ENCODE measurements at places on chromosomes 11 and 22.

- peak; percentile 17 for DNase-seq
These were observed 51.5 kb upstream of the GAL start for GRCh38 chr11:68632802-68633201.

- DNase-seq = no peak
These were observed 106.9 kb upstream of the SORL1-AS1 start for GRCh38 chr11:121559606-121560200.

GRCh38 chr11:102791271-102792036 lies 6.5 kb downstream of the MMP1 start:
- DNase-seq = no peak

DNA sequence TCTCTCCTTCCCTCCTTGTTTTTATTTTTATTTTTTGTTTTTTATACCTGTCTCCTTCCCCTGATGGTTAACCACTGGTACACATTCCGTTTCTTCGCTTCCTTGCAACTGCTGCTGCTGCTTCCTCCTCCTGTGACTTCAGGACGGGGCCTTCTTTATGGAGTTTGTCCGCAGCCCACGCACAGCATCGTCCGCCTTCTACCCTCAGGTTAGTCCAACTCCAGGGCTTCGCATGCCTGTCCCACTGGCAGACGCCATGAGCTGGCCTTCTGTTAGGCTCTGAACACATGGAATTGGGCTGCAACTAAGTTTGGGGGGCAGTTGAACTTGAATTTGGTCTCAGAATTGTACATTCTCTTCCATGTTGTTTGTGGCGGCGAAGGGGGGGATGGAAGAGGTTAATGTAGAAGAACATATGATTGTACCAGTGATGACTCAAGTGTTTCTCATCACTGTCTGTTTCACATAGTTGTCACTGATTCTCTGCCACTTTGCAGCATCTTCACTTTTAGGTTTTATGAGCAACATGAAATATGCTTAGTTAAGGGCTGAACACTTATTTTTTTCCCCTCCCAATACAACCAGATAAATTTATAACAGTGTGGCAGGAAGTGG lies 83.0 kb upstream of the YWHAH start:
- no peak for DNase-seq

DNA sequence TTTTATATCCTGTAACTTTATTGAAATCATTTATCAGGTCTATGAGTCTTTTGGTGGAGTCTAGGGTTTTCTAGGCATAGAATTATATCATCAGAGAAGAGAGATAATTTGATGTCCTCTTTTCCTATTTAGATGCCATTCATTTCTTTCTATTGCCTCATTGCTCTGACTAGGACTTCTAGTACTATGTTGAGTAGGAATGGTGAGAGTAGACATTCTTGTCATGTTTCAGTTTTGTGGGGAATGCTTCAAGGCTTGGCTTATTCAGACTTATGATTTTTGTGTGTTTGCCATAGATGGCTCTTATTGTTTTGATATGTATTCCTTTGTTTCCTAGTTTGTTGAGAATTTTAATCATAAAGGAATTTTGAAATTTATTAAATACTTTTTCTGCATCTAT lies 1078.3 kb downstream of the FAM181B start:
- no peak for DNase-seq

DNA sequence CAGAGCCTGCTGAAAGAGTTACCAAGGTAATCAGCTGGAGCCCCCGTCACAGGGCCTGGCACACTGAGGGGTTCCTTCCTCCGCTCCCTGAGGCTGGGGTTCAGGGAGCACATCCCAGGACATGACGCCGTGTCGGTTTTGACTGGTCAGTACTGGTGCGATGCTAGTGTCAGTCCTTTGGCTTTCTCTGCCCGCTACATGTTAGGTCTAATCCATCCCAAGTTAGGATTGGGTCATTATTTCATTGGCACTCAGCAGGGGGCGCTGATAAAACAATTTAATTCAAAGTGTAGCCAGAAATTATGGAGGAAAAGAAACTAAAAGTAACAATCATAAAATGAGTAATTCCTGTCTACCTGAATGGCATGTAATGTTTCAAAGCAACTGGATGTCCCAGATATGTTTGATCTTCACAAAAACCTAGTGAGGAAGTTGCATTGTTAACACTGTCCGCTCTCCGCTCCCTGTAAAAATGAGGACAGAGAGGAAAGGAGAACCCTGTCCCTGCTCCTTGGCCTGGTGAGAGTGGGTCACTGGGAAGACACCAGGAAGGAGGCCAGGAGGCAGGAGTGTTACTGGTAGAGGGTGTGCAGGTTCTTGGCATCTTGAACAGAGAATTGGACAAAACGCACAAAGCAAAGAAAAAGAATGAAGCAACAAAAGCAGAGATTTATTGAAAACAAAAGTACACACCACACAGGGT lies 27.1 kb downstream of the TSKU start:
- DNase-seq = no peak

DNA sequence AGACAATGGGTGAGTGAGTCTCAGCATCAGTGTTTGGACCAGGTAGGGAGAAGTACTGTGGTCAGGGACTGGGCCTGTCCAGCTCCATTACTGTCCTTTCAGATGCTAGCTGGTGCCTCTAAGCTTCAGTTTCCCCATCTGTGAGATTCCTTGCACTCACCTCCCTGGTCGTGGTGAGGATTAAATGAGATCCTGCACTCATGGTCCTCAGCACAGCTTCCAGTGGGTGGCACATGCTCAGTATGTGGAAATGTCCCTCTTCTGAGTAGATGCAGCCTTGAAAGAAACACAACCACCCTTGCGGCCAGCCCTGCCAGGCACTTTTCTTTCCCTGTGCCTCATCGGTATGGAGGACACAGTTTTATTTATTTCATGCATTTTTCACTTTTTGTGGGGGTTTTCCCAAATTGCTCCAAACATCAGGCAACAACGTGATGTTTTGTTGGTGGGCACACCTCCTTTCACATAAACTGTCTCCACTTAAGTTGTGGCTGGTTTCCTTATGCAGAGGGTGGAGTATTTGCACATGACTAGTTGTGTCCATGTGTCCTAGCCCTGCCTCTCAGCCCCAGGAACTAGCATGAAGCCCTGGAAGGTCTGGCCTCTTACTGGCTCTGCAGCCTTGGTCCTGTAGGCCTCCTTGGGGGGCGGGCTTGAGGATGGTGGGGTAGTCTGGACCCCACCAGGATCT lies 1.1 kb downstream of the LZTR1 start:
- DNase-seq = no peak

- no peak for DNase-seq
These were observed 10.5 kb upstream of the OR2AT4 start for GRCh38 chr11:75107187-75107586.

DNA sequence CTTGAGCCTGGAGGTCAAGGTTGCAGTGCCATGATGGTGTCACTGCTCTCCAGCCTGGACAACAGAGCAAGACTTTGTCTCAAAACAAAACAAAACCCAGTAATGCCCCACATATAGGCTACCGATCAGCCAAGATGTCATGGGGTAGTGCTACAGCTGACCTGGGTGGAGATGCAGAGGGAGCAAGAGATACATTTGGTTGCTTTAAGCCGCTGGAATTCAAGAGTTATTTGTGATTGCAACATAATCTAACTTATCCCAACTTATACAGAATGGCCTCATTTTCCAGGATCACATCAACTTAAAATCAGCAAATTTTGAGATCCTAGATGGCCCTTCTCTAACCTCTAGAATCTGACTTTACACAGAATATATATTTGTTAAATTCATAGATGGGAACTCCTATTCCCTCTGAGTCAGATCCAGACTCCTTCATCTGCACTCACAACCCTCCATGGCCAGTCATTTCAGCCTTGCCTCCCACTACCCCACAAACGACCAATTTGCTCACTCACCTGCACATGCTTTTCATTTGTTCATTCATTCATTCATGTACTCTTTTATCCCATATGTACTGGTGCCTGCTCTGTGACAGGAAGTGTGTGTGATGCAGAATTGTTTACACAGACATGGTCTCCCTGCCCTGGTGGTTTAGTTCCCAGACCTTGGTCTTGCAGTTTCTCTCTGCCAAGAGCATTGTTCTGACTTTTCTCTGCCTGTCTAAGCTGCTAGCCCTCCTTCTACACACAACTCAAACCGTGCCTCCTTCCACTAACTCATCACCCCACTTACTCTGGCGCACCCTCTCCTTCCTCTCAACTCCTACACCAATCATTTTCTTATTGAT lies 24.1 kb upstream of the APLNR start:
- DNase-seq = no peak

DNA sequence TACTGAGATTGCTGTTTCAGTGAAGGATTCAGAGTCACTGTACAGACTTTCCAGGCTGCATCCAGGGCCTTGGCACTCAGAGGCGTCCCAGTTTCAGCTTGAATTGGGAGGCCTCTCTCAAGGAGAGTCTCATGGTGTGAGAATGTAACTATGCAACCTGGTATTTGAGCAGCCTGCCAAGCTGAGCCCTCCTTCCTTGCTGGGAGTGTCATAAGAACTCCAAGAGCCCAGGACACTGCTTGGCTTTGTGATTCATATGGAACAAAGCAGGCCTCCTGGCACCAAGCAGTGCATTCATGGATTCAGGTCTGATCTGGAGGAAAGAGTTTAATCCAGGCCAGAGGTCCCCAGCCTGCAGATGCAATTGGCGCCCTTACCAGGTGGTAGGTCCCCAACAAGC lies 171.7 kb downstream of the DBX1 start:
- DNase-seq = no peak

DNA sequence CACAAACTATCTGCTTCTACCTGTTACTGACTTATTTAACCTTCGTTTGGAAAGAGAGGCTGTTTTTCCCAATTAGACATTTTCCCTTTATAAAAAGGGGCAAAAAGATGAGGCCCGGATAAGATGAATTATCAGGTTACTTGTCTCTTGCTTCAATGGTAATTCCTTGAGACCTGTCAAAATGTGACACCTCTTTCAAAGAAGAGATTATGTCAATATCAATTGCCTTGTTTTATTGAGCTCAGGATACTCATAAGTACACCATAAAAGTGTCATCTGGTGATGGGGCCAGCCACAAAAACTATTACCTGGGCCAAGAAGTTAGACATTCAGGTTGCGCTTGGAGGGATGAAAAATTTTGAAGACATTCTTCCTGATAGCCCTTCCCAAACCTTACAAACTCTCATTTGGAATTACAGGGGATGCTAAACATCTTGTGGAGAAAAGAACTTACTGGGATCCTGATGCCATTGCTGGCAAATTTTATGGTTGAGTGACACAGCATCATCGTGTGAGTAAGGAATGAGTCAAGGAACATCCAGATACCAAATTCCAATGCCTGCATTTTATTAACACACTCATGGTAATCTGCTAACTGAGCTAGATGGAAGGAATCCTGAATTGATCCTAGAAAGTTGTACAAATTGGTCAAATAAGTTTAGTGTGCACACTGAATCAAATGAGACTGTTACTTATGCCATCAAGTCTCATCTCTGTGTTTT lies 1071.2 kb downstream of the LRRC4C start:
- no peak for DNase-seq

DNA sequence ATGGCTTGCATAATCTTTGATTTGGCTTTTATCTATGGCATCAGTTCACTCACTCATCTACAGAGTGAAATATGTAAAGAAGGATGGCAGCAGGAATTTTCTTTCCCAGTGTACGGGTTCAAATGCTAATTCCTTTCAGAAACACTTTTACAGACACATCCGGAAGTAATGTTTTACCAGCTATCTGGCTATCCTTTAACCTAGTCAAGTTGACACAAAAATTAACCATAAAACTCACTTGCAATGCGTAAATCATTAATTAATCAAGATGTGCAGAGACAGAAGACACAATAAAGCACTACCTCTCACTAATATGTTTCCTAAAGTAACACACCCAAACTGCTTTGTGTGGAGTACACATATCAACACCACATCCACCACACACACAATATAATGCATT lies 378.9 kb upstream of the ANO3 start:
- no peak for DNase-seq

- no peak for DNase-seq
These were observed 697.6 kb downstream of the JRKL start for GRCh38 chr11:97087419-97087818.

DNA sequence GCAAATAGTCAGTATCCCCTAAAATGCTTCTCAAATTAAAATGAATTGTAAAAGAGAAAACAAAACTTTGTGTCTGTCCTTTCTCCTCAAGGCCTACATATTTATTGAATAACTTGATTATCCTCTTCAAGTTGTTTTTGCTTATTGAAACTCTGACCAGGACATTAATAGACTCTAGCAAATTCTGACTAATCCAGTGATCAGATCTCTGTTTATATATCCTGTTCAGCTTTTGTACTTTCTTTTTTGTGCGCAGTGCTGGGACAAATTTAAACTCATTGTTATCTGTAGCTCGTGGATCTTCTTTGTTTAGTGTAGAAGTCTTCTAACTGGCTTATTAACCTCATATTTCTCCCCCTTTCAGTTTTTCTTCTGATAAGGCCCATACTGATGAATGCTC lies 139.9 kb upstream of the SORL1-AS1 start:
- DNase-seq = no peak

DNA sequence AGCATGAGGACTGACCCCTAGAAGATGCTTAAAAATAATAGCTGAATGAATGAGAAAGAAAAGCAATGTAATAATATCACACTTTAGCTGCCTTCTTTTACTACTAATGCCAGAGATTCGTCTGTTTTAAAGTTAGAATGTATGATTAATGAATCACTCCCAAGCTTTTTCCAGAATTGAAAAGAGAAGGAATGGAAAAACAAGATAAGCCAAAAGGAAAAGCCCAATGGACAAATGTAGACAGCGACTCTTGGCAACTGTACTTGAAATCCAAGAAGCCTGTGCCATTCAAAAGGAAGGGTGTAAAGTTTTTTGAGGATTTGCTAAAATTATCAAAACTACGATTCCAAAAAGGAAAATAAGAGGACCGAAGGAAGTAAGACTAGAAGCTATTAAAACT lies 40.8 kb upstream of the PAMR1 start:
- DNase-seq = no peak

GRCh38 chr11:10478574-10479550 lies 23.8 kb downstream of the AMPD3 start:
- DNase-seq = no peak

DNA sequence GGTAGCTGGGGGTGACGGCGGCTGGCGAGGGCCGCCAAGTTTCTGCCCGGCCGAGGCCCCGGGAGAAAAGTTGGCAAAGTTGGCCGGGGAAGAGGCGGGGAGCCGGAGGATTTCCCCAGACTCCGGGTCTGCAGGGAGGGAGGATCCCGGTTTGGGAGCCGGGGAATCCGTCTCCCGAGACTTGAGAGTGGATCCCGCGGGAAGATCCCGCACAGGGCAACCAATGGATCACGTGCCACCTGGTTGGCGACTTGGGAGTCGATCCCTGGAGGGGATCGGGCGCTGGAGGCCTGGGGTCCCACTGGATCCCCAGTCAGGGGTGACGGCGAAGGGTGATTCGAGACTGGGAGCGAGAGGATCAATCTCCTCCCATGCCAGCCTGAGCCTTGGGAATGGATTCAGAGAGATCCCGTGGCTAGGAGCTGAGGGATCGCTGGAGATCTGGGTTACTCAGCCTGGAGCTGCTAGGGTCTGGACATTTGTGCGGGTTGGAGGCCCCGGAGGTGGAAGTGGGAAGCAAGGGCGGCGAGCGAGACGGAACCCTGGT lies 394 bp downstream of the KIAA1671 start:
- DNase-seq = no peak

DNA sequence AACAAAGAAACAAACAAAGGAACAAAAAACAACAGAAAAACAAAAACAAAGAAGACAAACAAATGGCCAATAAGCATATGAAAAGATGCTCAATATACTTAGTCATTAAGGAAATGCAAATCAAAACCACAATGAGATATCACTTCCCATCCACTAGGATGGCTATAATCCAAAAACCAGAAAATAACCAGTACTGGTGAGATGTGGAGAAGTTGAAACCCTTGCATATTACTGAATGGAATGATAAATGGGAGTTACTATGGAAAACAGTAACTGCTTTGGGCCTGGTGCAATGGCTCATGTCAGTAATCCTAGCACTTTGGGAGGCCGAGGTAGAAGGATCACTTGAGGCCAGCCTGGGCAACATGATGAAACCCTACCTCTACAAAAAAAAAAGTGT lies 44.9 kb upstream of the RBFOX2 start:
- no peak for DNase-seq

Data from effector CD4-positive, alpha-beta T cell (primary cell).